ENCODE measurements at places on chromosomes 1 and 21.

- no peak for DNase-seq
Measured at GRCh38 chr1:62210960-62211359, 16.3 kb downstream of the L1TD1 start.

GRCh38 chr1:55289614-55290013, 74.5 kb upstream of the USP24 start:
- no peak for DNase-seq

DNA sequence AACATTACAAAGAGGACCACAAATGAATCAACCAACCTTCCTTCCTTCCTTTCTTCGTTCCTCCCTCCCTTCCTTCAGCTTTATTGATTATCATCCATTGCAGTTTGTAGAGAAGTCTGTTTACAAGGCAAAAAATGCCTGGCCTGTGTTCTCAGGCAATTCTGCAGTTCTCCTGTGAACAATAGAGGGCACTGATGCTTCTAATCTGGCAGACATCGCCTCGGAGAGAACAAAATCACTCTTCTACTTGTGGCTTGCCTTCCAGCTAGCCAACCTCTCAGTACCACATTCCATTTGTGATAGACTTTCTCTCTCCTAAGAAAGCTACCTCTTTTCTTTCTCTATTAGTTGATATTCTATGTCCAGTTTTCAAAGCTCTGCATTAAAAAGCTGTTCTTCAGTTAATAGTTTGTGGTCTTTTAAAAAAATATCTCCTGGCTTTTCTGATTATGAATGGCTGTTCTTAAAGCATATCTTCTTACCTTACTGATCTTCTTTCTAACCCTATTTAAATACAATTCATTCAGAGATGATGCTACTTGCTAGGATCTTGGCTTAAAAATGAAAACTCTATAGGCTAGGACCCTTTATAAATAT, 26.9 kb upstream of the ESRRG start:
- peak; percentile 39 for DNase-seq

DNA sequence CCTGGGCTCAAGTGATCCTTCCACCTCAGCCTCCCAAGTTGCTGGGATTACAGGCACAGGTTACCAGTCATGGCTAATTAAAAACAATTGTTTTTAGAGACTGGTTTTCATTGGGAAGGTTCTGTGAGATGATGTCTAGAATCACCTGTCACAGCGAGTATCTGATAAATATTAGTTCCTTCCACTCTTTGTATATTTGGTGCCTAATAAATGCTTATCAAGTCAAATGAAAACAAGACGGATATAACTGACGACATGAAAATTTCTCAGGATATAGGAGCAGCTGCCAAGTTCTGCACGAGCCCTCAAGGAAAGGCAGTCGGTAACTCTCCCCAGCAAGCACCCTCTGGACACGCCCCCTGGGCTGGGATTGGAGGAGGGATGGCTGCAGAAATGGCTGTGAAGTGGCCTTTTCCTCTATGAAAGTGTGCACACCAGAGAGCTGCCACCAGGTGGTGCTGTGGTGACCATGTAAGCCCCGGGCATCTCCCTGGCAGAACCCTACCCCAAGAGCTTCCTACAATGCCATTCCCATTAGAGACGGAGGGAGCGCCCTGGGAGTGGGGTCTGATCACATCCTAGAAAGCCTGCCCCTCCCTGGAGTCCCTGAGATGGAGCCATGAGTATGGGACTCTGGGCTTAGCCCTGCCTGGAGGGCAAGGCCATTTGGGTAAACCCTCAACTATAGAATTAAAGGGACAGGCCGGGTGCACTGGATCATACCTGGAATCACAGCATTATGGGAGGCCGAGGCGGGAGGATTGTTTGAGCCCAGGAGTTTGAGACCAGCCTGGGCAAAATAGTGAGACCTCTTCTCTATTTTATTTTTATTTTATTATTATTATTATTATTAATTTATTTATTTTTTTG, 50.9 kb downstream of the HTR6 start:
- peak; percentile 84 for DNase-seq

GRCh38 chr1:26724926-26725325, 29.1 kb downstream of the ARID1A start:
- no peak for DNase-seq

- no peak for DNase-seq
Measured at GRCh38 chr1:95249916-95250315, 15.9 kb downstream of the RWDD3 start.

GRCh38 chr1:204139088-204139487, 12.8 kb downstream of the ETNK2 start:
- DNase-seq: no peak

DNA sequence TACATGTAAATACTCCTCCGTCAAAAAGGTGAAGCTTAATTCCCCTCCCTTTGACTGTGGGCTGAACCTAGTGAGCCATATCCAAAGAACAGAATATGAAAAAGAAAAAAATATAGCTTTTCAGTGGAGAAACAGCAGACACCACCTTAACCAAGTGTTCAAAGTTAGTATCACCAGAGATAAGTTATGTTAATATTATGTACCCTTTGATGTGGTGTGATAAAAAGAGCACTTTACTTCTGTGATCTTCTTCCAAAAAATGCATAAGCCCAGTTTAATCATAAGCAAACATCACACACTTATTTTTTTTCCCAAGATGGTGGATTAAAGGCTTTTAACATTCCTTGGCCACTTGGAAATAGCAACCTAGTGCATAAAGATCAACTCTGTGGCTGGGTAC, 79.4 kb downstream of the SEC16B start:
- DNase-seq: no peak

DNA sequence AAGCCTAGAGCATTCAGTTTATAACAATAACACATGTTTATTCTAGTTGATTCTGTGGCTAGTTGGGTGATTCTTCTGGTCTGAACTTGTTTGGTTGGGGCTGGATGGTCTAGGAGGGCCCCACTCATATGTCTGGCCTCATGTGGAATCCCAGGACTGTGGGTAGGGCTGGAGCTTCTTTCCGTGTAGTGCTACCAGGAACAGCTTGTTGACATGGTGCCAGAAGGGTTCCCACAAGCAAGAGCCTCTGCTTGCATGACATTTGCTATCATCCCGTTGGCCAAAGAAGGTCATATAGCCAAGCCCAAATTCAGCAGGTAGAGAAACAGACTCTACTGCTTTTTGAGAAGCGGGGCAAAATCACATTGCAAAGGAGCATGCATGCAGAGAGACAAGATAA, 67.6 kb upstream of the PPP2R5A start:
- DNase-seq: no peak

DNA sequence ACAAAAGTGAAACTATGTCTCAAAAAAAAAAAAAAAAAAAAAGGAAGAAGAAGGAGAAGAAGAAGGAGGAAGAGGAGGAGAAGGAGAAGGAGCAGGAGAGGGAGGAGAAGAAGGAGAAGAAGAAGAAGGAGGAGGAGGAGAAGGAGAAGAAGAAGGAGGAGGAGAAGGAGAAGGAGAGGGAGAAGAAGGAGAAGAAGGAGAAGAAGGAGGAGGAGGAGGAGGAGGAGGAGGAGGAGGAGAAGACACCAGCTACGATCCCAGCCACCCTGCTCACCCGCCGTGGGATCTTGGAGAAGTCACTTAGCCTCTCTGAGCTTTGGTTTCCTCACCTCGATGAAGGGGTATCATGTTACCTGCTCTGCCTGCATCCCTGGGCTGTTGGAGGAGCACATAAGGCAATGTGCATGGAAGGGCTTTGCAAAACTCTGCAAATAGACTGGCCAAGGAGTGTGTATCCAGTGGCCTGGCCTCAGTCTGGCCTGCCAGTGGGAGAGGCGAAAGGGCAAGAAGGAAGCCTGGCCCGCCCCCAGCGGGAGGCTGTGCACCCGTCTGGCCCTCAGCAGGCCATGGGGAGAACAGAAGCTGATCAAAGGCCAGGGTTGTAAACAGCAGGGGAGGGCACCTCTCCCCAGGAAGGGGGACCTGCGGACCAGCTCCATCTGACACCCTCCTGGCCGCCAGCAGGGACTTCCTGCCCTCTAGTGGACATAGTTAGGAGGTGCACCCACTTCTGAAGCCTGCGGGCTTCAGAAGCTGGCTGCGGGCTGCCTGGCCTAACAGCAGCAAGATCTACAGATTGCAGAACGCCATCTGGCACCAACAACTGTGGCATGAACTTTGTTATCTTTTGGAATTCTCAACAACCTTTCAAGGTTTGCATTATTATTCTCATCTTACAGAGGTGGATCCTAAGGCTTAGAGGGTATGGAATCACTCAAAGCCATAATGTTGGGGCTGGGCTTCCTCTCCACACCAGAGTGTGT, 19.2 kb upstream of the CDK18 start:
- peak; percentile 41 for DNase-seq

GRCh38 chr1:7300893-7301663, 470.0 kb upstream of the VAMP3 start:
- DNase-seq: no peak

- DNase-seq: no peak
Measured at GRCh38 chr1:53001128-53001527, 60.9 kb upstream of the PODN start.

DNA sequence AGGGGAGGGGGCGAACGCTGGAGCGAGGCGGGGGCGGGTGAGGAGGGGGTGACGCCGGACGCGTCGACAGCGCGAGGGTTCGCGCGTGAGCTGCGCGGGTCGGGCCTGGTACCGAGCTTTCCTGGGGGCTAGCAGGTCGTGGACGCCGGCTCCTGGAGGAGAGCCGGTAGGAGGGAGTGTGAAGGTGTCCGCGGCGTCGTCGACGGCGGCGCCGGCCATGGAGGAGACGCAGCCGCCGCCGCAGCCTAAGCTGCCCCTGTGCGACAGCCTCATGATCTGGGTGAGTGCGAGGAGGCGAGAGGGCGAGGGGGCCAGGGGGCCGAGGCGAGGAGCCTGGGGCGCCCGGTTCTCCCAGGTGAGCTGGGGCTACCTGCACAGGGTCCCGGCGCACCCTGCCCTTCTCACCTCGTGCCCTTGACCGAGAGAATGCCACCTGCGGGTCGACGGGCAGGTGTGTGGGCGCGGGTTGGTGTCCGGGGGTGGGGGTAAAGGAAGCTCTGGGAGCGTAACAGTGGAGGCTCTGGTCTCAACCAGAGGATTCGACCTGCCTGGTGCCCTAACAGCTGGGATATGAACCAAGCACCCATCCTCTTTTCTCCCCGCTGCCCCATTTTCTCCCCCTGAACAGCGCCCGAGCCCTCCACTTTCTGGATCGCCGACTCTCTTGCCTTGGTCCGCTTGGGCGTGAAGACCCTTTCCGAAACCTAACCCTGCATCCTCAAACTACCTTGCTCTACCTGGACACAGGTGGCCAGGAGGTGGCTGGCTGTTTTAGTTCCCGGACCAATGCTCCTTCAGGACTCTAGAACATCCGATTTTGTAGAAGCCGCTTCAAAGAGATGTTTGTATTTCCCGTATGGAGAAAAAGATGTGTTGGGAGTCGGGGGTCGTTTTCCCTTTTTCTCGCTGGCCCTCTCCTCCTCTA, at the start of gene HOOK1:
TSS of gene HOOK1 (plus strand) at position 49 of the 925 bp plus-strand sequence. CDS start at position 218, 169 bp downstream.
- no peak for DNase-seq

DNA sequence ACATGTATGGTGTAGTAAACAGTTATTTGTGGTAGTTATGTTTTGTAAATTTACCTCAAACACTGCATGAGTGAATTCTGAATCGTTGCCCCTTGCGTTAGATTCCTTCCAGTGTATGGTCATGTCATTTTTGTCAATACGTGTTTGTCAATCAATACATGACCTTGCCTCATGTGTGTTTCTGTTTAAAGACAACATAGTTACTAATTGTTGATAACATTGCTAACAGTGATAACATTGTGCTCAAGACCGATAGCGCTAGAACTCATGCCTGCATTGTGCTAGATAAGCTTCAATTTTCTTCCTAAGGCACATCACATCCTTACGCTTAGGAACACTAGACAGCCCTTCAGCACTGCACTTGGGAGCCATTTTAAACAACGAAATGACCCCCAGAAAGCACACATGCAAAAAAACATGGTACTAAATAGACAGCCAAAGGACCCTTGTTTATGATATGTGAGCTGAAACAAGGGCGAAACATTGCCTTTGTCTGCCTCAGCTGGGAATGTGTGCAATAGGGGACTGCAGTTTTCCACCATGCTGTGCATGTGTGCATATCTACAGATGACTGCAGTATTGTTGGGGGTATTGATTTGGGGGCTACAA, 37.3 kb downstream of the MRPS6 start:
- no peak for DNase-seq

- DNase-seq: peak; percentile 23
Measured at GRCh38 chr1:31782421-31783410, 18.6 kb upstream of the ADGRB2 start.

DNA sequence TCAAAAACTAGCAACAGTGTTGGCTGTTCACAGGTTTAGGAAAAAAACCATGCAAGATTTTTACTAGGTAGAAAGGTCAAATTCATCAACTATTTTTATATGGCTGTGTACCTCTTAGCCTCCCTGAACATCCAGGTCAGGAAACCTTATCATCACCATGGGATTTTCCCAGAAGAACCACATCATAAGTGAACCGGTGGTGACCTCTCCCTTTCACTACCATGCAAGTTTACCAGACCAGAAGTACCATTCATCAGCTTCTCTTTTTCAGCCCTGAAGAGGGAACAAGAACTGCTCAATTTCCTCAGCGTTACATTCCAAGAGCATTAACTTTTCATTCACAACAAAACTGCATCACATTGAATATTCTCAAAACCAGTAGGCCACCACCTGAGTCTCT, 5.9 kb downstream of the SSBP3 start:
- no peak for DNase-seq

GRCh38 chr1:44407430-44408211, 2.6 kb downstream of the RNF220 start:
- no peak for DNase-seq

DNA sequence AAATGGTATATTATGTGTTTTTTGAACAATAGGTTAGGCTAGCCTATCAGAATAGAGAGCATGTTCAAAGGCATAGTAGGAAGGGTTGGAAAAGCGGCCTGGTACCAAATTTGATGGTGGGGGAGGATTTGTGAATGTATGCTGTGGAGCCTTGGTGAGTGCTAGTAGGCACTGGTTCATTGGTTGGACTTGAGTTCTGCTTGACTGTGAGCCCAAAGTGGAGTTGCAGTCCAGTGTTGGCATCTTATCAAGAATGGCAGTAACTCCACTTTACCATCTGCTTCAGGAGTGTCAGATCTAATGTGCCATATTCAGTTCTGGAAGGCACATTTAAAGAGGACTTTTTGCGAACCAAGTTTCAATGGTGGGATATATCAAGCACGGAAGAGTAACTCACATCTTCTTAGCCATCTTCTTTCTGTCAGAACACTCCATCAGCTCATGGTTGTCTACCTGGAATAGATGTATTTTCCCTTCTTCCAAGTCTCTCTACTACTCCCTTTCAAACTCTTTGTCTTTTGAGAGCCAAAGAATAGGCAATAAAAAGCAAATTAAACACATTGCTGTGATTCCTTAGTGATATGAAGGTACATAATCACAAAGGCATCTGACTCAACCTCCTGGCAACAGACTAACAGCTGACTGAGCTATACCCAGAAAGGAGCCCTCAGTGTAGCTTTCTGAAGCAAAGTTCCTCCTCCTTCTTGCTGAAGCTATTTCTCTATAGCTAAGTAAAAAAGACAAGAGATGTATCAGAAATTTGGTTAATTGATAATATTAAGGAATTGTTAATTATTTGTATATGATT, 21.7 kb downstream of the LRRC8B start:
- DNase-seq: peak; percentile 92

GRCh38 chr1:155392898-155393411, 72.3 kb downstream of the RUSC1 start:
- DNase-seq: no peak
